ENCODE measurements at places on chromosomes 7 and 10.
A peak's percentile ranks its signal among the peaks of the same experiment; 100 is the strongest.

DNA sequence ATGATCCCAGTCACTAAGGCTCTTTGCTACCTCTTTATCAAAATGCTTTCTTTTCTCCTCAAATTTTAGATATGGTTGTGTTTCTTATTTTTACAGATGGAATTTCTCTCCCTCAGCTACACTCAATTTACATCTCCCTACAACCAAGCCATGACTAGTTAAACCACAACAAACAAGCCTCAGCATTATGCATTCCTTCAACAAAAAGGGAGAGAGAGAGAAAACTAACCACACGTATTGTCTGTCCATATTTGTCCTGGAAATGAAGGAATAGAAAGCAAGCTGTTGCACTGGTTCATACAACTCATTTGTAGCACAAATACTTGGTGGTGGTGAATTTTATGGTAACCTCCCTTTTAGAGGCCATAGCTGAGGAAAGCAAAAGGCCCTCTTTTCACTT lies 286.4 kb downstream of the AHR start:
- no peak for DNase-seq

DNA sequence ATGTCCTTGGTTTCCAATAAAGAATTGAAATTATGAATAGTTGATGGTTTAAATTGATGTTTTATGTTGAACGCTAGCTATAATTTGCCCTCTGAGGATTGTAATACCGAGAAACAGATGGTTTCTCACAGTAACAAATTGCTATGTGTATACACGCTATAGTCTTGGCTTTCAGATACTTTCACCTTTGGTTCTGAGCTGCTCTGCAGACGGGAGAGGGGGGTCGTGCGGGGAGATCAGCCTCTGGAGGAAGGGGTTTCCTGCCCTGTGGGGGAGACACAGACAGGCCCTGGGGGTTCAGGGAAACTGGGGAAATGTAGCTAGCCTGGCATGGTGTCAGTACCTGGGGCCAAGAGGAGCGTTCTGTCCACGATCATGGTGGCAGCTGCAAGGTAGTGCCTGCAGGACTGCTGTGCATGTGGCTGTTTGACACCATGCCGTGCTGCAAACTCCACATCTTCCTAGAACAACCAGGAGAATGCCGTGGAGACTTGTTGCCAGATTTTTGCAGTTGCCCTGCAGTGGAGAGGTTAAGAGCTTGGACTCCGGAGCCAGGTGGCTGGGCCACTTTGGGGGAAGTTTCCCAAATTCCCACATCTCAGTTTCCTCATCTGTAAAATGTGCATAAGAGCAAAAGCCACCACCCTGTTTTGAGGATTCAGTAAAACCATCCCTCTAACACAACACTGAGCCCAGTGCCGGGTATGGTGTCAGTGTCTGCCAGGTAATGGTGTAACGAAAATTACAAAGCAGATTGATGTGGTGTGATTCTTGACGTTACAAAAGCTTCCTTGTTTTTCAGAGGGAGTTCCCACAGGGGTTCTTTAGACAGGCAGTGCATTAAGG lies 167.9 kb downstream of the CUX1 start:
- no peak for DNase-seq

DNA sequence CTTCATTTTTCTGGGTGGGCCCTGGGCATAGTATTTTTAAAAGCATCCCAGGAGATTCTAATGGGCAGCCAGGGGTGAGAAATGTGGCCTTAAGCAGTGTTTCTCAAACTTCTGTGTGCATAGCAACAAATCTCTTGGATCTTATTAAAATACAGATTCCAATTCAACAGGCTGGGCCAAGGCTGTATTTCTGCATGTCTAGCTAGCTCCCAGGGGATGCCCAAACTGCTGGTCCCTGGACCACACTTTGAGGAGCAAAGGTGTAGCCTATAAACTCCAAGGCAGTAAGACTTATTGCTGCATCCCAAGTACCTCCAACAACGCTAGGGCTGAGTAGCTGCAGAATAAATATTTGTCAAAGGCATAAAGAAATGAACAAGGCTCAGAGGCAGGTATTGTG lies 292.9 kb upstream of the ZMIZ1 start:
- DNase-seq: no peak

DNA sequence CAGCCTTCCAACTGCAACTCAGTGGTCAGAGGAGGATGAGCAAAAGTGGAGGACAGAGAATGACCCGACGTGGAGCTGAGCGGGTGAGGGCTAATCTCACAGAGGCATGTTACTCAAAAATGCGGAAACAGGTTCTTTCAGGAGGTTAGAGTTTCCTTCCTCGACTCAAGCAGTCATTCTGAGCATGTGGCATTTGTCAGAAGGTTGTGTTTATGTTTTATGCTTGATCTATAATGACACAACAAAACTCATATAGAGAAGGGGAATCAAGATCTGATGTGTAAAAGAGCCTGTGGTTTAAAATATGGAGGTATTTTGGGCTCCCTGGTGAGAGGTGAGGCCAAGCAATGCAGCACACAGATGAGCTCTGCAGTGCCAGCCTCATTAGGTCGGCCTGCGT lies 311.4 kb downstream of the ADARB2 start:
- no peak for DNase-seq

DNA sequence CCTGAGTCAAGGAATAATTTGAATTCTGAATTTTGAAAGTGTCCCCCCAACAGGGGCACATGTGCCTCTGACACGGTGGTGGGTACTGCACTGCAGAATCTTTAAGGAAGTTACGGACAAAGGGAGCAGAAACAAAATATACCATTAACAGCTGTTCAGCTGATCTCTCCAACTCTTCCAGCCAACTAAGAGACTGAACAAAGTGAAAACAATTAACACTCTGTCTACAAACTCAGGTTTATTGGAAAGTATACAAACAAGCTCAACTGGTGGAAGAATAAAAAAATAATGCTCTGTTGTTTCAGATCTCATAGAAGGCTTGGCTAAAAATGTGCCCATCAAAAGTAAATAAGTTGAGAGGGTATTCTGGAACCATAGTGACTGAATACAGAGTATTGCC lies 34.4 kb downstream of the ASB4 start:
- DNase-seq: no peak

DNA sequence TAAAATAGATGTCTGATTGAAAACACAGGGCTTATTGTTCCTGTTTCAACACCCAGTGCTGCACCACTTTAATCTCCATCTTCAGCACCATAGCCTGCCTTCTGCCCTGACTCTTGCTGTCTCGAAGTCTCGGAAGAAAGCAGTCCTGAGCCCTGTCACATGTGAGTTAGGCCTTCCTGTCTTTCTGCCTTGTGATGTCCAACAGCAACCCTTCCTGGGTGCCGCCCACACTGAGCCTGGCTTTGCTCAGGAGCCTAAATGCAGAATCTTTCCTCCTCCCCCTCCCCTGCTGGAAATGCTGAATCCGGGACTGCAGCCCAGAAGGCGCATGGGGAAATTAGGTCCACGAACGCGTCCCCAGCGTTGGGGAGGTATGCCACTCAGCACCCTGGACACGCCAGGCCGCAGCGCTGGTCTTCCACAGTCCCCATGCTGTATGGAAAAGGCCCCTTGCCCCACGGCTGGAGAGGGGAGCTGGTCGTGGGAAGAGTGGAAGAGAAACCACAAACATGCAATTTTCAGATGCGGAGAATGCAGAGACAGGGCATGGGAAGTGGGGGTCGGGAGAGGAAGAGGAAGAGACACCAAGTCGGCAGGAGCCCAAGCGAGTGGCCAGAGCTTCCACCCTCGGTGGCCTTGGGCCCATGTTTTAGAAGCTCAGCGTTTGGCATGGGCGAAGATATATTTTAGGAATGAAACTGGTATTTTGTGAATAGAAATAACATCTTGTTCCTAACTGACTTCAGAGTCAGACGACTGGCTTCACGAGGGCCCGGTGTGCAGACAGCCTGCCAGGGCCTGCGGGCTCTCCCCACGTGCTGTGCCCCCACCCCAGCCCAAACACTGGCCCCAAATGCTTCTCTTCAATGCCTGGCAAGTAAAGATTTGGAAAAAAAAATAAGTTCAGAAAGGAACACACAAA lies 656.1 kb upstream of the FOXK1 start:
- DNase-seq: no peak

- peak; percentile 28 for DNase-seq
Observed at GRCh38 chr10:124092250-124092859, 1.0 kb downstream of the CHST15 start.

DNA sequence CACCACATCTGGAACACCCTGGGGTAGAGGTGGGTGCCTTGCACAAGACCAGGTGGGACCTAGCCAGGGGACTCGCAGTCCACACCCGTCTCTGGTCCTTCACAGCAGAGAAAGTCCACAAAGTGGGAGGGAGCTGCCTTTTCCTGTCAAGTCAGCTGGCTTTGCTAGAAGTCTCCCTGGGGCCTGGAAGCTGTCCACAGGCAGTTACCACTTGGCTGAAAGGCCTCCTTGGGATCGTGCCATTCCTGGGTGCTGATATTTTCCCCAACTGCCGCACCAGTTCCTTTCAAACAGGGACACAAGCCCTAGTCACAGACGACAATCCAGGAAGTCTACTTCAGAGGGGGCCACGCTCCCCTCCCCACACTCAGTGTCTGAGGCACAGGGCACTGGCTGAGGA lies 75.4 kb downstream of the AFAP1L2 start:
- DNase-seq: no peak

GRCh38 chr7:99928994-99929729 lies at the start of gene GJC3:
Gene GJC3 (minus strand): TSS chr7:99929620. CDS start chr7:99929620, 0 bp downstream.
- peak; percentile 49 for DNase-seq

- peak; percentile 7 for DNase-seq
Observed at GRCh38 chr7:77157446-77157845, 35.0 kb downstream of the CCDC146 start.

DNA sequence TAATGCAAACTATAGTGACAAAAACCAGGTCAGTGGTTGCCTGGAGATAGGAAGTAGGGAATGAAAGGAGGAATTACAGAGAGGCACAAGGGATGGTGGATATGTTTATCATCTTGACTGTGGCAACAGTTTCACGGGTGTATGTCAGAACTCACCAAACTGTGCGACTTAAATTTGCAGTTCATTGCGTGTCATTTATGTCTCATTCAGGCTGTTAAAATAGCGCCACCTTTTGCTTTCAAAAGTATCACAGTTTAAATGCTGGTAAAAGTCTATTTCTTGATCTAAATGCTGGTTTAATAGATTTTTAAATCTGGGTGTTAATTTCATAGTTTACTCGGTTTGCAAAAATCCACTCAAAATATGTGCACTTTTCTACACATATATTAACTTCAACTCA lies 51.0 kb downstream of the PTTG1IP2 start:
- no peak for DNase-seq

DNA sequence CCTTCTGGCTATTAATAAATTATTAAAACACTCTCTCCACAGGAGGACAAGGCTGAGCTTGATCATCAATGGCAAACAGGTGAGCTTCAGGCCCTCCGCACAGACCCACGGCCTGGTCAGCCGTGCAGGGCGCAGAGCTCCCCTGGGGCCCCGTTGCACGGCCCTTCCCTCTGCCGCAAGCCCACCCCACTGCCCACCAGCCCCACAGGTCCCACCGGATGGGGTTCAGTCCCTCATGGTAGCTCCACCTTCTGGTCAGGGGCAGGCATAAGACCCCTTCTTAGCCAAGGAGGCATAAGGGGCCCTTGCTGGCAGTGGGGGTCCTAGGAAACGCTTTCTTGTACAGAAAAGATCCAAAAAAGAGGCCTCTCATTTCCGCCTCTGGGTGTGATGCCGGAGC lies 84.6 kb downstream of the MAD1L1 start:
- DNase-seq: no peak

DNA sequence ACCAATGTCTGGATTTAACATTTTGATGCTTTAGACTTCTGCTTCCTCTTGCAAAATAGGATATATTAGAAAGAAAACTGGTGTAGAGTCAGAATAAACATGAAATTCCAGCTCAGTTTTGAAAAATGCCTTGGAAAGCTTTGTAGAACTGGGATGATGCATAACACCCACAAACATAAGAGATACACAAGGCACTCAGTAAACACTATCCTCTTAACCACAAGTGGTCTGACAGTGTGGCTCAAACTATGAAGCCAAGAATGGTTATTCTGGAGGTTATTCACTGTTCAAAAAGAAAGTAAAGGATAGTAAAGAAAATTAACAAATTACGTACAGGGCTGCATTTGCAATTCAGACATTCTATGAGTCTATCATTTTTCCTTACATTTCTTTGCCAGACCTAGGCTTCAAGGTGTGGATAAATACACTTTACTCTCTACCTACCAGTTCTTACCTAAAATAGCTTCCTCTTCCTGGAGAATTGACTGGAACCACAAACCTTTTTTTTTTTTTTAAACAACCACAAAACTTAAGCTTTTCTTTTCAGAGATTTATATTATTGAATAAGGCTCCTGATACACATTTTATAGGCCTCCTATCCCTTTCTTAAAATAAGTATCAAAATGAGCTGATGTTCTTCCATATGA lies 9.0 kb upstream of the RSBN1L start:
- DNase-seq: no peak

DNA sequence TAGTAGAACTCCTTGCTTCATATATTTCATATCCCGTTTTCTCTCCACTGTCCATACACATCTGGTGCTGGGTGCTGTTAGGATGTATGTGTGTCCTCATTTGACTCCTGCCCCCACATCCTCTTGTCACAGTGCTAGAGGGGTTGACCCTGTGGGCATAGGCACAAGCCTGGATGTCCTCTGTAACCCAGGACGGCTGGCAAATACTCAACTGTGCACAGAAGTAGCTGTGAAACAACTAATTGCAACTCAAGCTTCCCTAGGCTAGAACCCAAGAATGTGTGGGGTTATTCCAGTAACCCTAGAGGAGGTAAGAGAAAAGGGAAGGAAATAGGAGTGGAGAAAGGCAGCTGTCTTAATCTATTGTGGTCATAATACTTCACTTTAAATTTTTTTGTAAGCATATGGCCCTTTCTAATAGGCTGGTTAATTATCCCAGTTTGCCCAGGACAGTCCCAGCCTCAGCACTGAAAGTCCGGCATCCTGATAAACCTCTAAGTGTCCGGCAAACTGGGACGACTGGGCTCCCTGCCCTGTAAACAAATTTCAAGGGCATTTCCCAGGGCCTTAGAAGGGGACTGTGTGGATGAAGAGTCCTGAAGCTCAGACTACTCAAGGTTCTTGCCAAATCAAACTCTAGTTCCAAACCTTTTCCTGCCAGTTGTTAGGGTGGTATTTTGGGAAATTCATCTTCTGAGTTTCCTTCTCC lies 283.2 kb upstream of the CELF2 start:
- DNase-seq: no peak

- DNase-seq: no peak
Observed at GRCh38 chr7:41928166-41928565, 225.3 kb upstream of the INHBA start.

DNA sequence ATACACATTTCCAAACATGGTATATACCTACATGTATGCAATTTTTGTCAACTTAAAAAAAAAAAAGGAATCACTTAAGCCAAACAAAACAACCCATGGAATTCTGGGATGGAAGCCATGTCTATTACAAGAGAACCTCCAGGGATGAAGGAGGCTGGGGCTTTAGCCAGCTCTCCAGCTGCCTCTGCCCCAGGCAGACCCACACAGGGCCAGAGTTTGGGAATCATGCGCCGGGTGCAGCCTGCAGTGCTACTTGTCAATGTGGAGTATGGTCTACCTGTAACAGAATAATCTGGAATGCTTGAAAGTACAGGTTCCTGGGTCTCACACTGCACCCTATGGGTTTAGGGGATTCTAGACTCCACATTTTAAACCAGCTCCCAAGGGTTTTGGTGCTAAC lies 10.8 kb downstream of the ATP6V0E2 start:
- DNase-seq: no peak

Data from CD4-positive, alpha-beta T cell treated with Interleukin-17A for 1 hour (primary cell).